Stimulated activated naive CD4-positive, alpha-beta T cell (primary cell): ENCODE measurements at places on chromosomes 7 and 10.

- DNase-seq = no peak
Observed at GRCh38 chr10:112429147-112429546, 17.6 kb downstream of the ZDHHC6 start.

DNA sequence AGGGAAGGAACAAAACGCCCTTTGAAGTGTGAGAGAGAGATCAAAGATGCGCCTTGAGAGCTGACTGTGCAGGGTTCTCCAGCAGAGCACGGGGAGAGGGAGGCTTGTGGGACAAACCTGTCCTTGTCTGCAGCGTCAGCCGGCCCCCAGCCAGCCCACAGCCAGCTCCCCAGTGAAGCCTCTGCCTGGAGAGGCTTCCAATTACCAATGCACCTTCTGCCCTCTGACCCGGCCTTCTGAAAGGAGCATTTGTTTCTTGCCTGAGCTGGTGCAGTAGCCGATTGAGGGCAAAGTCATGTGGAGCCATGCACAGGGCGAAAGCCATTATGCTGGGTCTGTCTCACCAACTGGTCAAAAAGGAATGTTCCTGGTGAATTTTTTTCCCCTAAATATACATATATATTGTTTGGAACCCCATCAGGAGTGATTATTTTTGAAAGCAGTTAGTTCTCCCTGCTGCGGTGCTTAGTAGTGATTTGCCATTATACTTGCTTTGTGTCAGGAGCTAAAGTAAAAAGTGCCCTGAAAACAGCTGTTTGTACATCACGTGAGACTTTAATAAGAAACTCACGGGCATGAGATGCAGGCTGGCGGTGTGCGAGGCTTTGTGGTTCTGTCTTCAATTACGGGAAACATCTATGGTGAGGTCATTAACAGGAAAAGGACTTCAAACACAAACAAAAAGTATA lies 268.6 kb downstream of the KLF6 start:
- no peak for DNase-seq

- DNase-seq = no peak
Observed at GRCh38 chr10:78589687-78590086, 479.1 kb upstream of the ZMIZ1 start.

DNA sequence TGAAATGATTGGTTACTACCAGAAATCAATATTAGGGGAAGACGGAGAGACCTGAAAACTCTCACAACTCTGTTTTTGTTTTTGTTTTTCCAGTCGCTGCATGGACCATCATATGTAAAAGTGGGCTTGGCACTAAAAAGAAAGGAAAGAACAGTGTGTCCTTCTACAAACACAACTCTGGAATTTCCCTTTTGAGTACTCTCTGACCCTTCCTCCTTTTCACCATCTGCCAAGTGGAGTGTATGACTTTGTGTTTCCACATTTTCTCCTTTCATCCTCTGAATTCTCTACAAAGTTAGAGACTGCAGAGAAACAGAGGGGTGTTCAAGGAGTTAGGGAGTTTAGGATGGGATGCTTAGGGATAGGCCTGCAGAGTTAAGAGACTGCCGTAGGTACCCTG lies 92.0 kb downstream of the MDFIC start:
- no peak for DNase-seq

- no peak for DNase-seq
Observed at GRCh38 chr10:73803680-73804286, 7.6 kb downstream of the NDST2 start.

- DNase-seq = no peak
Observed at GRCh38 chr10:124458473-124458872, 3.1 kb upstream of the LHPP start.

DNA sequence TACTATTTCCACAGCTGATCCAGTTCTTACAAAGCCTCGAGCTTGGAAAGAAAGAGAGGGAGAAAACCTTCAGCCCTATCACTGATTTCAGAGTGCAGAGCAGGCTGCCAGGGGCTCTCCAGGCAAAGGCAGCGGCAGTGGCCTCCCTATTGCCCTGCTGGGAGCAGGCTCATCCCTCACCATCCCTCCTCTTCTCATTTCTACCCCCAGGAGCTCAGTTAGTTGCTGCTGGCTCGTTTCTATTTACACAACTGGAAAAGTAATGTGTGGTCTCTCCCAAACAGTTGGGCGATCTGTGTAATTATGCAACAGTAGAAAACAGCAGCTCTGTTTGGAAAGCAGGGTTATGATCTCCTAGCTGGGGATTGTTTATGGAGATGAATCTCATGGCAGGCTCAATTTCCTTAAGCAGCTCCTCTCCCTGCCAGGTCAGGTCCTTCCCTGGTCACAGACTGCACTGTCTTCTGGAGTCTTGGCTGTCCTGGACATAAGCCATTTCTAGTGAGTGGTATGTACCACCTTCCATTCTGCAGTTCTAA lies 28.7 kb upstream of the TNS3 start:
- no peak for DNase-seq

- no peak for DNase-seq
Observed at GRCh38 chr10:72053690-72054089, 34.7 kb downstream of the SPOCK2 start.

GRCh38 chr7:100546129-100546925 lies 7.3 kb downstream of the AGFG2 start:
- no peak for DNase-seq

GRCh38 chr7:139722604-139723003 lies 55.2 kb downstream of the HIPK2 start:
- no peak for DNase-seq

DNA sequence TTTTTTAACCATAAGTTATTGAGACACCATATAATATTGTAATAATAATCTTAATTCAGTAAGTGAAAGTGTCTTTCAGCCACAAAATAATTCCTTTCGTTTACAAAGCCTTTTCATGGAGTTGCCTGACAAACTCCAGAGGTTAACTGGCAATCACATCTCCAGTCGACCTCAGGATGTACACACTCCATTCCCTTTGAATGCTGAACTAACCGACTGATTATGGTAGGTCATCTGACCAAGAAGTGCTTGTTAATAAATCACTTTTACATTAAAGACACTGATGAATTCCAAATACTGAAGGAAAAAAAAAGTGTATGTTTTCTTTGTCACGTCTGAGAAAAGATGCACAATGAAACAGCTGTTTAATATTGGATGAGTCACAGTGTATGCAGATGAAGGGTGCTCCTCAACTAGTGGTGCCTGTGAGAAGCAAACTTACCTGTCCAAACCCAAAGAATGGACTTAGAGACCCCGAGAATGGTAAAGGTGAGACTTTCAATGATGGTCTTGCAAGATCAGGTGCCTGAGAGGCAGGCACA lies 348.1 kb upstream of the VWC2 start:
- no peak for DNase-seq

- DNase-seq = no peak
Observed at GRCh38 chr7:150940431-150941102, 37.6 kb downstream of the KCNH2 start.

- no peak for DNase-seq
Observed at GRCh38 chr10:130424418-130424817, 288.2 kb downstream of the GLRX3 start.

GRCh38 chr7:109179601-109180000 lies 609.9 kb downstream of the DNAJB9 start:
- no peak for DNase-seq

GRCh38 chr10:5888843-5889623 lies 660 bp downstream of the ANKRD16 start:
- DNase-seq = peak; percentile 8

GRCh38 chr10:46998192-46998591 lies 87.0 kb downstream of the PTPN20 start:
- DNase-seq = no peak

GRCh38 chr10:59585046-59585700 lies 124.5 kb downstream of the SLC16A9 start:
- no peak for DNase-seq

DNA sequence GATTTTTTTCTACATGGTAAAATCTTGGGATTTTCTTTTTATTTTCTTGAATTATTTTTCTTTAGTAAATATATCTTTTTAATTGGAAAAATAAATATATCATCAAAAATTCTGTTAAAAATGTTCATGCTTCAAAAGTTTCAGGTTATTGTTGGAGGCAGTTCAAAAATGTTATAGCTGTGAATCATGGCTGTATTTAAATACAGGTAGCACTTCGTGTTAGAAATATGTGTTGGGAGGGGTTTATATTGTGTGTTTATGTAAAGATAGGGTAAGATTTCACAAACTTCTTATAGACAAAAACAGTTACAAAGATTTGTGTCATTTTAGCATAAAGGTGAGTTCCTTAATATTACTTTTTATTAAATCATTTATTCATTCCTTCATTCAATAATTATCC lies 60.4 kb downstream of the HDAC9 start:
- DNase-seq = no peak

GRCh38 chr10:43396928-43397624 lies 11.9 kb downstream of the HNRNPF start:
- peak; percentile 55 for DNase-seq

- DNase-seq = no peak
Observed at GRCh38 chr10:81031774-81032173, 494.1 kb downstream of the SH2D4B start.

DNA sequence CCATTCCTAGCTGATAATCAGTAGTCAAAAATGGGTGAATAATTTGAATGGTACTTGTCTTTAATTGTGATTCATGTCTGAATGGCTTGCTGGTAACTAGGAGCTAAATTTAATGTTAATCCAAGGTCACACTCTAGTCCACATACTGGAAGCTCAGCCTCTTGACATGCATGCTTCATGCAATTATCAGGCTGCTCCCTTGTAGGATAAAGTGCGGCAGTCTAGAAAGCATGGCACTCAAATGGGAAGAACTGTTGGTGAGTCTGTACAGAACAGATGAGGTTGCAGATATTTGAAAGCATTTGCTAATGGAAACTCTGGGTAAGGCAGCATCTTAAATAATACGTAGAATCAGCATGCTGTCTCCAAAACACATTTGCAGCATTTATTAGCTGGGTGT lies 499.4 kb downstream of the AUTS2 start:
- DNase-seq = no peak

DNA sequence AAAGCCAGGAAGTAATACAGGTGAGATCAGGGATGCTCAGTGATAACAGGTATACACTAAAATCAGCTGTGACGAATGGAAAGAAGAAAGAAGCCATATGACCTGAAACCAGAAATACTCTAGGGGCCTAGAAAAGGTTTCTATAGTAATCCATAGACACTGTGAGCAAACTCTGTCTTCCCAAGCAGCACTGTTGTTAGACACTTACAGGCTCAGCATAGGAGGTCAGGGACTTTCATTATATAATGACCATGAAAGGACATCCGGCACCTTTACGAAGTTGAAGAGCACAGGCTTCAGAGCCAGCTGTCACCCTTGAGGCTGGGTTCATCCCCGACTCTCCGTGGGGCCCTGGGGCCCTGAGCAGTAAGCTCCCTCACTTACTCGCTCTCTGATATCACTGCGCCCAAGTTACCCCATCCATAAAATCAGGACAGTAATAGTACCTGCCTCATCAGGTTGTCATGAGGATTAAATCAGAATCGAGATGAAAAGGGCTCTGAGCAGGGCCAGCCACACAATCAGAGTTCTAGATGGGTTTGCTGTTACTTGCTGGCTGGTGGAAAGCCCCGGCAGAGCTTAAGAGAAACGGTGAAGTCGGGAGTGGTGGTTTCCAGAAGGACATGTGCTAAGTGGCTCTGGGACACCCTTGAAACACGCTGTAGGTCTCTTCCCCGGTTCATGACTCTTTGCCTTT lies 79.5 kb downstream of the ITIH5 start:
- no peak for DNase-seq

DNA sequence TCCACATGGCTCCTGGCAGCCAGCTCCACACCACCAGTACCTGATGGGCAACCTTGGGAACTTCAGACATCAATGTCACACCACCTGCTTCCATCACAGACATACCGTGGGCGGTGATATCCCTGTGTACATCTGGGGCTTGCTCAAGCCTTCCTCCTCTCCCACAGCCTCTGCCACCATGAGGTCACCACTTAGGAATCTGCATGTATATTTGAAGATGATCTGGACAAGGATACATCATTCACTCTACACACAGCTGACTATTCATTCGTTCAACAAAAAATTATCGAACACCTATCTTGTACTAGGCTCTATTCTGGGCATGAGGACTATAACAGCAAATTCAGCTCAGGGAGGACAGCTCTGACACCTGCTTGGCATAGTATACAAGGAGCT lies 6.8 kb downstream of the DLG5 start:
- no peak for DNase-seq

DNA sequence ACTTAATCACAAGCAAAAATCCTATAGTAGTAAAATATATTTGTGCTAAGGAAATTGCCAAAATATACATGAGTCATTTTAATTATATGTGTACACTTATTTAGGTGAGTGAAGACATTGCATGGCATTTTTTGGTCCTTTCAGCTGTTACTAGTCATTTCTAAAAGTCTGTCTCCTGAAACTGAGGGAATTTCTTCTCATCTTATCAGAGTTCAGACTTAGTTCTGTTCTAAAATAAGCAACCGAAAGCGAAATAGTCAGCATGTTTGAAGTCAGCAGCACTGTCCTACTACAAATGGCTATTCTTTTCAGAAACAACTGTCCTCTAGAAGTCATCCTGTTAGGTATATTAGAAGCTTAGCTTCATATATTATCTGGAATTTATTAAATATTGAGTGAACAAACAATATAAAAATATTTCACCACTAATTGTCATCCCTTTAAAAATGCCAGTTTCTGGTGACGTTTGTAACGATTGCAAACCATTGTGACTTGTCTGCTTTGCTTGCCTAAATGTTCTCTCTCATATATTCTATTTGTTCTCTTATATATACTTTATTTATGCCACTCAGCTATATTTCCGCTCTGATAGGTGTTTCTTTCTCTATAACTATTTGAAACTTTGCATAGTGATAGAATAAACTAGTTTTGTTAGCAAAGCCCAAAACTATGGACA lies 227.4 kb upstream of the KAT6B start:
- DNase-seq = no peak

DNA sequence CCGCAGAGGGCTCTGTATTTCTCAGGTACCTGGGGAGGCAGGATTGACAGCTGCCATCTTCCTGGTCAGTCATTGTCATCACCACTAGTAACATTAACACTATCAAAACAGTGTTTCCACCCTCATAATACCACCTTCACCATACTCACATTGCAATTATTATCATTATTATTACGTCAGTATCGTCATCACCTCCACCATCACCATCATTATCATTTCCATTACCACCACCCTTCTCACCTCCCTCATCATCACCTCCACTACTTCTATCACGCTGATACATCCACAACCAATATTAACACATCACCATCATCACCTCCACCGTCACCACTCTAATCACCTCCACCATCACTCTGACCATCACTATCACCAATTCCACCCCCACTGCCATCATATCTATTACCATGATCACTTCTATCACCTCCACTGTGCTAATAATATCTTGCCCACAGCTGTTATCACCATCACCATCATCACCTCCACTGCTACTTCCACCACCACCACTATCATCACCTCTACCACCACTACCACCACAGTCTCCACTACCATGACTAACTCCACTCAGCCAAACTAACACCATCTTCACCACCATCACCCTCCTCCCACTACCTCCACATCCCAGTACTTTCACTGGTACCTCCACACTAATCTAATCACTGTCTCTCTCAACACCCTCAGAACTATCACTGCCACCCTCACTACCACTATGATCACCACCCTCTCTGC lies 196.4 kb downstream of the RPS24 start:
- DNase-seq = no peak

GRCh38 chr7:36894190-36894589 lies 169.9 kb upstream of the AOAH start:
- no peak for DNase-seq

GRCh38 chr10:92290076-92290836 lies 622 bp downstream of the CPEB3 start:
- DNase-seq = no peak

- DNase-seq = no peak
Observed at GRCh38 chr10:15737656-15738055, 17.9 kb upstream of the ITGA8 start.

GRCh38 chr10:88186335-88186734 lies 322.9 kb downstream of the PTEN start:
- DNase-seq = no peak
